ENCODE measurements at places on chromosomes 5 and 9. TPM values are rescaled to one million over a fixed set of nuclear protein-coding genes. Genes with fewer than 3 reads are reported as not detected.
A peak's percentile ranks its signal among the peaks of the same experiment; 100 is the strongest.

- DNase-seq, result no peak
Measured at GRCh38 chr9:7770111-7770510, 29.5 kb downstream of the DMAC1 start.

C1QTNF2 gene
- 2.2 TPM for total RNA-seq

F2RL1 gene
- 65.8 TPM for total RNA-seq

- no peak for DNase-seq
Measured at GRCh38 chr5:61274511-61274911, 57.5 kb upstream of the ZSWIM6 start.

DNA sequence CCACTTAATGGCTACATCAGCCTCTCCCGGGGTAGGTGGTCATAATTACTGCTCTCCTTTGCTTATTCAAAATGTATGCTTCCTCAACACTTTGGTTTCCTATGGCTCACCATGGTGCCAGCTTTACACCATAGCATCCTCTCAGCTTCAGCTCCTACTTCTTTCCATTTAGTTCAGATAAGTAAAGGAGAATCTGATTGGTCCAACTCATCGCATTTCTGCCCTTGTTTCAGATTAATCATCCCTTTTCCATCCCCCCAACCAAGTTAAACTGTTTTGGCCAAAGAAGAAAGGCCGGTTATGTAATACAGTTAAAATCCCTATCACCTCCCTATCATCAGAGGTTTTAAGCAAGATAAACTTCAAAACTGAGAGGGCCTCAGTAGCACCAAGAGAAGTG lies 130.5 kb downstream of the CETN3 start:
- DNase-seq, result no peak

GRCh38 chr9:33880211-33881089 lies 63.5 kb downstream of the UBE2R2 start:
- DNase-seq, result no peak

- DNase-seq, result no peak
Measured at GRCh38 chr5:64773533-64773932, 4.8 kb downstream of the CWC27 start.

DNA sequence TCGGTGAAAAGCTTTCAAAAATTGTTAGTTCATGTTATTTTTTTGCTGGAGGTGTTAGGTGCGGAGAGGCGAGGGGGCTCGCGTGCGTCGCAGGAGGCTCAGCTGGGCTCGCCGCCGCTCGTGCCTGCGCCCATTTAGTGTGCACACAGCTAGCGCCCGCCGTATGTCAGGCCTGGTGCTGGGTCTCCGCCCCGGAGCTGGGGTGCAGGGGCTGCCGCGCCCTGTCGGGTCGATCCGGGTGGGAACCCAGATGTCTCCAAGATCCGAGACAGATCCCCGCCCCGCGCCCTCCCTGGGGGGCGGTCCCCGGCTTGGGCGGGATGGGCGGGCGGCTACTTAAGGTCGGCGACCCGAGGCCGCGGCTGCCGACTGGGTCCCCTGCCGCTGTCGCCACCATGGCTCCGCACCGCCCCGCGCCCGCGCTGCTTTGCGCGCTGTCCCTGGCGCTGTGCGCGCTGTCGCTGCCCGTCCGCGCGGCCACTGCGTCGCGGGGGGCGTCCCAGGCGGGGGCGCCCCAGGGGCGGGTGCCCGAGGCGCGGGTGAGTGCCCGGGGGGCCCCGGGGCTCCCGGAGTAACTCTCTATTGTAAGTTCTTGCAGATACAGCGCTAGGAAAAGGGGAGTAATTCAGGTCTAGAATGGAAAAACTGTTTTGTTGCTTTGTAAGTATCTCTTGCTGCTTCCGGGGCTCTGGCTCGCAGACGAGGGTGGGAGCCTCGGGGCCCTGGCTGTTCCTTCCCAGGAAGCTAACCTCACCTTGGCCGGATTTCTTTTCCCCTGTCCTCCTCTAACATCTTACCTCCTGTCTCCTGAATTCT lies 31.7 kb downstream of the GSN start:
- DNase-seq, result peak; percentile 70

DNA sequence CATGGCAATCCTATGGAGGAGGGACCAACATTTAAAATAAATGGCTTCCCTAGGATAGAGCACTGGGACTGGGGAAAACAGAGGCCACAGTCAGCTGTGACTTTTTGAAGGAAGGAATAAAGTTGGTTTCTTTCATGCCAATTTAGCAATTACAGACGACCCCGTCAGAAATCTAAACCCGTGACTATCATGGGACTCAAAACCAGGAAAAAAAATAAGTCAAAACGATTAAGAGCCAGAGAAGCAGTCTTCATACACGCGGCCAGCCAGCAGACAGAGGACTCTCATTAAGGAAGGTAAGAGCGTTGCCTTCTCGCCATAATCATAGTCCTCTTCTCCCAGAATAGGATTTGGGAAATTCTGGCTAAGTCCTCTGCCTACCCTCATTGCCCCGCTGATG lies at the start of gene MLANA:
Gene MLANA, plus strand, starts transcription at position 249 of the 400 bp plus-strand sequence. CDS start 1,586 bp downstream, outside the sequence.
- no peak for DNase-seq

- DNase-seq, result no peak
Measured at GRCh38 chr9:127305838-127306226, 41.3 kb downstream of the GARNL3 start.

PLEKHG4B gene
- total RNA-seq, result not detected
